ENCODE measurements at places on chromosomes 16 and 17. TPM values are rescaled to one million over a fixed set of nuclear protein-coding genes. Genes with fewer than 3 reads are reported as not detected.
A peak's percentile ranks its signal among the peaks of the same experiment; 100 is the strongest.

TBX2 gene
- 9.1 TPM for total RNA-seq

TBX4 gene
- not detected for total RNA-seq

GRCh38 chr16:4402439-4403132 lies 13.8 kb downstream of the CORO7 start:
- peak; percentile 93 for DNase-seq

GRCh38 chr17:9202532-9202931 lies 181.2 kb downstream of the NTN1 start:
- no peak for DNase-seq

SNAI3 gene
- 3.8 TPM for total RNA-seq

DNA sequence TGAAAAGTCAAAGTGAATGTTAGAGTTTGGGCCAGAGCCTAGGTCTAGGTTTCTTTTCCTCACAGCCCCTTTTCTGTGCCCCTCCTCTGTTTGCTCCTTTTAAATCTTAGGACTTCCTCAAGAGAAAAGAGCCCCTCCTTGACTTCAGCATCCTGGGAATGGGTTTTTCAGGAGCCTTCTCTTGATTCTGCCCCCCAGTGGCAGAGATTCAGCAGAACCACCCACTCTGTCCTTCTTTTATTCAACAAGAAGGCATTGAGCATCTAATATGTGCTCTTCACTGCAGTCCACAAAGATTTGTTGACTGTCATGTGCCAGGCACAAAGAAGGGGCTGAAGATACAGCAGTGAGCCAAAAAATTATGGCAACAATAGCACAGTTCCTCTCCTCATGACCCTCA lies 270.8 kb upstream of the CDH5 start:
- no peak for DNase-seq

- DNase-seq = no peak
Observed at GRCh38 chr17:58335779-58336455, 7.3 kb upstream of the TSPOAP1 start.

DNA sequence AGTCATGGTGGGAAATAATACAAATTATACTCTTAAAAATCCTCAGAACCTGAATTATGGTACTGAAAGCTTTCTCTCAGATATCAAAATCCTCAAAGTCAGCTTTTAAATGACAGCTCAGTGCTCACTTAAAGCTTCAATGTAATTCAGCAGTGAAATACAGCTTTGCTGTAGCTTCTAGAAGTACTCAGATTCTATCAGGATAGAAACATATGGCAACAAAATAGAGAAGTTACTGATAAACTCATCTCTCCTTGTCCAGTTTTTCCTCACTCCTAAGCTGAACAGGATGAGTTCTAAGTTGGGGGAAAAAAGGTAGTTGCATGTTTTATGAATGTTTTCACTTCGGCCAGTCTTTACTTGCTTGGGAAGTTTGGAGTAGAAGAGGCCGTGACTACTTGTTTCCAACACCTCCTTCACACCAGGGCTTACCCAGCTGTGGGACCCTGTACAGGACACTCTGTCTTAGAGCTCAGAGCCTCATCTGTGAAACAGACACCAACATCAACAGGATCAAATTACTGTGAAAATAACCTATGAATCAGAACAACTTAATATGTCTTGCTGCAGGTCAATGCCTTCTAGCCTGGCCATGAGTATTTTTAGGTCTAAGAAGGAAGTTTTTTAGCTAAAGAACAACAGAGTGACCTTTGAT lies 30.2 kb downstream of the OGFOD1 start:
- no peak for DNase-seq

TBC1D3G gene
- total RNA-seq = not detected

RNF157 gene
- 18.0 TPM for total RNA-seq

TRPV2 gene
- 8.1 TPM for total RNA-seq

DNA sequence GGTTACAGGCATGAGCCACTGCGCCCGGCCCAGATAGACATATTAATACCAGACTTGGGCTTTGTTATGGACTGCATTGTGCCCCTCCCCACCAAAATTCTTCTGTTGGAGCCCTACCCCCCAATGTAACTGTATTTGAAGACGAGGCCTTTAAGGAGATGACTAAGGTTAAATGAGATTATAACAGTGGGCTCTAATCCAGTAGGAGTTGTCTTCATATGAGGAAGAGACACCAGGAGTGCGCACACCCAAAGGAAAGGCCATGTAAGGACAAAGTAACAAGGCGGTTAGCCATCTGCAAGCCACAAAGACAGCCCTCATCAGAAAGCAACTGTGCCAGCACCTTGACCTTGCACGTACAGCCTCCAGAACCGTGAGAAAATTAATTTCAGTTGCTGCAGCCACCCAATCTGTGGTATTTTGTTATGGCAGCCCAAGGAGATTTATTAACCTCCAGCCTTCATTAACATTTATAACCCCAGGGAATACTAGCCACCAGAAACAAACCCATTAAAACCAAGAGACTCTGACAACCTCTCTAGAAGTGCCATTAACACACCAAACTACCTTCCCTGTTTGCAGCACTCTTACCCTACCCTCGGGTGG lies 107.6 kb downstream of the TTC19 start:
- DNase-seq = no peak

DNA sequence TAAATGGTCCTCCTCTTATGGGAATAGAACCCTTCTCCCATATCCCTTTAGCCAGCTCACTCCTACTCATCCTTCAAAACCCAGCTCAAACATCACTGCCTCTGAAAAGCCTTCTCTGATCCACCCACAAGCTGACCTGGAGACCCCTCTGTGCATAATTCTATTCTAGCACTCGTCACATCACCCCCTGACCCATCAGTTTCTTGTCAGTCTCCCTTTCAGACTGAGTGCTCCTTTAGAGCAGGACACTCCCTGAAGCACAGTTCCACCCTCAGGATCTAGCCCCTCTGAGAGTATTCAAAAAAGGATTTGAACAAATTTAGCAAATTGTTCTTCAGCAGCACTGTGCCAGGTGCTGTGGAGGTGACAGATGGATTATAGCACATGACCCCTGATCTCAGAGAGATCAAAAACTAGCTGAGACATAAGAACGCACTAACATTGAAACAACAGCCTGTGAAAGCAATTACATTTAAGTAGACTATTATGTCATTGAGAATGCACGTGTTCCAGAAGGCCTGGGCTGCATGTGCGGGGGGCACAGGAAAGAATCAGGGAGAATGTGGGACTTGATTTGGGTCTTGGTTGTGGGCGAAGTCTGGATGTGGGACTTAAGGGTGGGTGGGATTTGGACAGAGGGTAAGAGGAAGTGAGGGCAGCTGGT lies 43.5 kb downstream of the MRPS23 start:
- no peak for DNase-seq
